ENCODE measurements at places on chromosomes 4 and X.

GRCh38 chrX:6163721-6164120, 64.9 kb downstream of the NLGN4X start:
- no peak for DNase-seq

DNA sequence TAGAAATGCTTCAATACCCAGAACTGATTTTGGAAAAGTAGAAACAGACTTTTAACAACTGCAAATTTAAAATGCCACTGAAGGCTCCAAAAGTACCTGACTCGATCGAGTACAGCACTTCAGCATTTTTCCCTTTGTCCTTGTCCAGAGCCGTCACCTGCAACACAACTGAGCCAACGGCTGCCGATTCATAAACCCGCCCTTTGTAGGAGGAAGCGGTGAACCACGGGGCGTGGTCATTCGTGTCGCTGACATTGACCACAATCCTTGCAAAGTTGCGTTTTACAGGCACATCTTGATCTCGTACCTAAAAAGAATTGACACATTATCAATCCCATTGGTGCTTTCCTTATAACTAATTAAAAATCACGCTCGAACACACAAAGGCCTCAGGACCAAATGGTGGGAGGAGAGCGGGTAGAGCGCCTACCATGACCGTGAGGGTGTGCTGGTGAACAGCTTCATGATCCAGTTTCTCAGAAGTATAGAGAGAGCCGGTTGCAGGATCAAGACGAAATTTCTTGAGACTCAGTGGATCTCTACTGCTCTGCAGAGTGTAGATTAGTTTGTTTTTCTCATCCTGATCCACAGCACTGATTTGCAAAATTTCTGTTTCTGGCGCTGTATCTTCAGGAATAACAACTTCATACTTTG, 72.8 kb upstream of the MTNR1A start:
- no peak for DNase-seq

GRCh38 chr4:181674315-181674875, 568.8 kb upstream of the TENM3 start:
- DNase-seq: no peak

- DNase-seq: no peak
These were observed 65.5 kb downstream of the FHDC1 start for GRCh38 chr4:153001626-153002025.

- no peak for DNase-seq
These were observed 286.6 kb downstream of the BMPR1B start for GRCh38 chr4:95044324-95044837.

- DNase-seq: no peak
These were observed 248.9 kb downstream of the SCFD2 start for GRCh38 chr4:53116954-53117353.

DNA sequence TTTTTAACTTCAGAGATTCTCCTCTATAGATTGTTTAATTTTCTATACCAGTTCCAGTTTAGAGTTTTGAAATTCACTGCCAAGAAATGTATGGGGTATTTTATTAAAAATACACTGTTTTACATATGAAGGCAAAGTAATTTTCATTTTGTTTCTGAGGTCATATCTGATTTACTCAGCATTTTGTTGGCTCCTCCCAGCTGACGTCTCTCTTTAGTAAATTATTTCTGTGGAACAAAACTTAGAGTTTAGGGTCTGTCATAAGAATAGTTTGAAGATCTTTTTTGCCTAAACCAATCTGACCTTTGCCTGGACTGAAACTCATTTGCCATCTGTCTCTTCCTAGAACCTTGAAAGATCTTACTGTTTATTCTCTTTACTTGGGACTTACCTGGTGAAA, 16.9 kb downstream of the FNIP2 start:
- no peak for DNase-seq

GRCh38 chrX:66717926-66718325, 79.0 kb upstream of the EDA2R start:
- no peak for DNase-seq

DNA sequence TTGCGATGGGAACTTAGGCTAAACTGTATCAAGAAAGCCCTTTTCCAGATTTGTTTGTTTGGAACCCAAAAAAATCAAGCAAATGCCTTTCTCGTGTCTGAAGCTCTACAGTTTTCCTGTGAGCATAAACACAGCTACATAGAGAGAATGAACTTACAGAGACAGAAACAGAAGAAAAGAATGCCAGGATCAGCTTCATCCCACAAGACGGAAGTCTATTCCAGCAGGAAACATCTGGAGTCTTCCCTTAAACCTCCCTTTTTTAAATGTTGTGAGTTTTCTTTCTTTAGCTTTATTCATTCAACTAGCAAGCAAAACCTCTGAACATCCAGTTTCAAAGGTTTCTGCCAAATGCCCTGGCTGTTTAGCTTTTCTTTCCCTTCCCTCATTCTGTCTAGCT, 32.6 kb upstream of the ZFP42 start:
- no peak for DNase-seq

DNA sequence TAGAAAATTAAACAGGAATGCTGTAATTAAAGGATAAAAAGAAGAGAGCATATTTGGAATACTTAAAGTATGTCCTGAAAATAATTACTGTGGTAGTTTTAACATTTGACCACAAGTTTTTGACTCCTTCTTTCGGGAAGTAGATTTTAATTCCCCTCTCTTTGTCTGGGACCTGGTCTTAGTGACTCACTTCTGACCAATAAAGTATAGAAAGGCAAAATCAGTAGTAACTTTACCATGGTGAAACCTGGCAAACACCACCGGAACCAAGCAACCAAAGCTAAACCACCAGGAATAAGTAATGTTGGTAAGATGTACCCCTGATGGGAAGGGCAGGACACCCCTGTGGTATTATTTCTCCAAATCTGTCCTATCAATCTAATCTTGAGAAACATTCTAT, 314.8 kb downstream of the PDHA2 start:
- no peak for DNase-seq

- no peak for DNase-seq
These were observed 40.1 kb downstream of the EVC start for GRCh38 chr4:5750946-5751665.

DNA sequence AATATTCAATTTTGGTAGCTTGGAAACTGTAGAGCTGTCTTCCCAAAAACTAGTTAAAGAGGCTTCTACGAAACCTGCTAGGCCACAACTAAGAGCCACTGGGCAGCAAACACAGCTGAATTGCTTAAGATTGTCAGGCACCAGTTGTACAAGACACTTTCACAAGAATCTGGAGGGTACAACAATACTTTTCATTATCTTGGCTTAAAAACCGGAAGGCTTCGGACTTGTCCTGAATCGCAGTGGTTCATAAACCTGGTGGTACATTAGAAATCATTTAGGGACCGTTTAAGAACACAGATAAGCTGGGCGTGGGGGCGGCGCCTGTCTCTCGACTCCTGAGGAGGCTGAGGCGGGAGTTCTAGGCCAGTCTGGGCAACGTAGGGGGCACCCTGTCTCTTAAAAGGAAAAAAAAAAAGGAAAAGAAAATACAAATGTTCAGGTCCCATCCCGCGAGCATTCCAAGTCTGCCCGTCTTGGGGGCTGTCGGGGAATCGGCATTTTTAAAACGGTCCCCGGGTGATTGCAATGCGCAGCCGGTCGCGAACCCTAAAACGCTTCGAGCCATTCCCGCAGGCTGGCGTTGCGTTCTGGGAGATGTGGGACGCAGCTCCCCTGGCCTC, 763 bp downstream of the PYURF start:
- no peak for DNase-seq

DNA sequence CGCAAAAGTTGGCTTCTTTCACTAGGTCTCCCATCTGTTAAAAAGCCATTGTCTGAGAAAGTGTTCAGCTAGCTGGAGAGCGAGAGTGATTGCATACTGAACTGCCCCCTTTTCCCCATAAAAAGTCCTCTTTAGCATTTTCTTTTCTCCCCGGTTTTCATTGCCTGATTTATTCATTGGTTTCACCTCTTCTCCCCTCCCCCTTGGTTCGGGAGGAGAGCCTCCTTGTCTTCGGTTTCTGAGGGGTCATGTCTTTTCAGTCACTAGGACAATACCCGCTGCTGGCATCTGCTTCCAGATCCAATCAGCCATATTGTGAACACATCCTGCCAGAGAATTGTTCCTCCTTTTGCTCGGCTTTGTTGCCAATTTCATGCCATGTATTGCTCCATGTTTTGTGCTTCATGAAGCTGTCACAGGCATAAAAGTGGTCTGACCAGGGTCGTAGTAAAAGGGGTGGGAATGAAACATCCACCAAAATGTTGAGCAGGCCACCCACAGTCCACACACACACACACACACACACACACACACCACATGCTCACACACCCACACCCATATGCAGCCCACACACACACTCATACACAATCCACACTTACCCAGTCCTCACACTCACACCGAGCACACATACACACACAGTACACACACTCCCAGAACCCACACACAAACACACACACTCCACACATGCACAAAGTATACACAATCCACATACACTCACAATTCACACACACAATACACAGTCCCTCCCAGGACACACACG, 136.0 kb downstream of the NKX6-1 start:
- DNase-seq: no peak

- DNase-seq: no peak
These were observed 21.0 kb downstream of the TRMT44 start for GRCh38 chr4:8461616-8462015.

- DNase-seq: no peak
These were observed 35.3 kb upstream of the DCX start for GRCh38 chrX:111447298-111447697.

- DNase-seq: no peak
These were observed 94.4 kb downstream of the SHROOM4 start for GRCh38 chrX:50719614-50720013.

- DNase-seq: no peak
These were observed 12.3 kb upstream of the UBA1 start for GRCh38 chrX:47181301-47181700.

- DNase-seq: no peak
These were observed 133.1 kb upstream of the VCX start for GRCh38 chrX:7709845-7710244.

DNA sequence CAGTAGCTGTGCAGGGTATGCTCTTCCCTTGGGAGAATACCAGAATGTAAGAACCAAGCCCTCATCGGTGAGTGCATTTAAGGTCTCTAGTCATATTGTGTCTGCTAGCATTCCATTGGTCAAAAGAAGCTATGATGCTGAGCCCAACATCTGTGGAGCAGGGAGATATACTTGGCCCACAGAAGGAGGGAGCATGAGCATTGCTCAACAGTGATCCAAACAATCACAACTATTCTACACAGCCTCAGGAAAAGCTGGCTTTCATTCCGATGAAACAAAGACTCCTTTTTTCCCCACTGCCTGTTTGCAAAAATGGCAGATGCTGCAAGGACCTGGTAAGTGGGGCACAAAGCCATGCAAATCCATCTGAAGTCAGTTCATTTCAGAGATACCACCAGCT, 80.6 kb upstream of the DHX15 start:
- no peak for DNase-seq

DNA sequence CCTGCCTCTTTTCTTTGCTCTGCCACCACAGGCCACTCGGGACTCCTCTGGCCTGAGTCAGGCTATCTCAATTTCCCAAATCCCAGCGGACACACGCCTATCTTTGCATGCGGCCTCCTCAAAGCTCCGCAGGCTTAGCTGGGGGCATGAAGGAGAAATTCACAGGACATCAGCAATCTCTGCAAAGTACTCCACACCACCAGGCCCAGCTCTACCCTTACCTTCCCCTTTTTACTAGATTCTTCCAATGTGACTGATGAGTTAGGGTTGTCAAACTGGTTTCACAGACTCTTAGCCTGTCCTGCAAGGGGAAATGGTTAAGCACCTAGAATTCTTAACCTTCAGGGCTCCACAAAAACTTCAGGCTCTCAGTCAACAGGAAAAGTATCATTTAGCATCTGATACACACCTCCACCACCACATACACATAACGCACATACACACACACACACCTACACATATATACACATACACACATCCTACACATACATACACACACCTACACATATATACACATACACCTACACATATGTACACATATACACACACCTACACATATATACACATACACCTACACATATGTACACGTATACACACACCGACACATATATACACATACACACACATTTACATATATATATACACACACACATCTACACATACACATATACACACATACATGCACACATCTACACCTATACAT, 349.1 kb downstream of the ANK2 start:
- DNase-seq: no peak

DNA sequence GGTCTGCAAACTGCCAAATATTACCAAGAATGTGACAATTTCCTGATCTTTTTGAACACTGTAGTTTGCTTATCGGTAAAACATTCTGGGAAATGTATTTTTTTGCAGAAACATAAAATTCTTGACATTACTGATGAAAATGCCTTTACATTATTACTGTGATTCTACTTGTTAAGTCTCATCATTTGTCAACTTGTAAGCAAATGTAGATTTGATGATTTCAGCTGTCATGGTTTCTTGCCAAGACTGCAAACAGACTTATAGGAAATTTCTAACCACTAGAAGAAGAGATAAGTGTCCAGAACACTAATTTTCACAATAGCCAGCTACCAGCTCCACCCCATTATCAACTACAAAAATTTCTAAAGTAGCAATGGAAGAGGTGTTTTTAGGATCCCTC, 560.4 kb downstream of the STPG2 start:
- no peak for DNase-seq

DNA sequence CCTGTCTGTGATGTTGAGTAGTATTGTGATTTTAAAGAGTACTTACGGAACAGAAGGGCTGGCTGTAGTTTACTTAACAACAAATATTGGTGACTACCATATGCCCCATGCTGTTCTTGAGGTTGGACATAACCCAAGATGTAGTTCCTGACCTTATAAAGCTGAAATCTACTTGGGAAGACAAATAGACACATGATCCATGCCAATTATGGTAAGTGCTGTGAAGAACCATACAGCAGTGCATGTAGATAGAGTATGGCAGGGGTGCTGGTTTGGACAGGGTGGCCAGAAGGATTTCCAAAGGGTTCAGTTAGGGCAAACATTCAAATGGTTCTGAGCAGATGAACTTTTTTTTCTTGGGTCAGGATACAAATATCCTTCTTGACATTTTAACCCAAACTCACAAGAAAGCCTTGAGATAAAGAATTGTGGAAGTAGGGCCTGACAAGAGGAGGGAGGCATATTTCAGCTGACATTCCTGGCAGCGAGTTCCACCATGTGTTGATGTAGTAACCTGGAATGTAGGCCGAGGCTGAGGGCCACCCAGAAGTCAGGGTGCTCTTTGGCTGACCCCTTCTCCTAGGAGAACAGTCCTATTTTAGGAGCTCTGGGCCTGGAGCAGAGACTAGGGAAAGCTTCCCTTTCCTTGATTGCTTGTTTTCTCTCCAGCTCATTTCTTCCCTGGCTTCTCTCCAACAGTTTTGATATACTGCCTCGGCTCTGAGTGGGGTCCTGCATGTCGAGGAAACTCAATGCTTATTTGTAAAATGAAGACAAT, 74.2 kb downstream of the FREM3 start:
- no peak for DNase-seq

- DNase-seq: no peak
These were observed 9.2 kb upstream of the IQSEC2 start for GRCh38 chrX:53290441-53291041.
